ENCODE measurements at places on chromosomes 12 and 14.

GRCh38 chr12:124764451-124764850 is 99.2 kb downstream of the SCARB1 start:
- DNase-seq = no peak

- peak; percentile 54 for DNase-seq
Observed at GRCh38 chr12:113135178-113136127, at the start of gene RASAL1. RASAL1 (minus strand) TSS chr12:113135761; CDS start chr12:113135462, 299 bp downstream.

- no peak for DNase-seq
Observed at GRCh38 chr12:72024613-72025012, 86.0 kb downstream of the TPH2 start.

GRCh38 chr12:96176575-96176974 is 17.6 kb upstream of the ELK3 start:
- no peak for DNase-seq

DNA sequence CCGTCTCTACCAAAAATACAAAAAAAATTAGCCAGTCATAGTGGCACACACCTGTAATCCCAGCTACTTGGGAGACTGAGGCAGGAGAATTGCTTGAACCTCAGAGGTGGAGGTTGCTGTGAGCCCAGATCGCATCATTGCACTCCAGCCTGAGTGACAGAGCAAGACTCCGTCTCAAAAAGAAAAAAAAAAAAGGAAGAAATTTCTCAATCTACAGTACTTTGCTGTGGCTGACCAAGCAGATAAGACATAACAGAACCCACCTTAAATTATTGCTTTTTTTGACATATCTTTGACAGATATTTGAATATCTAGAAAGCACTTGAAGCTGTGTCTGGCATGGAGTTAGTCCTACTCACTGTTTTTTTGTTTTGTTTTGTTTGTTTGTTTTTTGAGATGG is 34.9 kb upstream of the HNF1A start:
- DNase-seq = no peak

DNA sequence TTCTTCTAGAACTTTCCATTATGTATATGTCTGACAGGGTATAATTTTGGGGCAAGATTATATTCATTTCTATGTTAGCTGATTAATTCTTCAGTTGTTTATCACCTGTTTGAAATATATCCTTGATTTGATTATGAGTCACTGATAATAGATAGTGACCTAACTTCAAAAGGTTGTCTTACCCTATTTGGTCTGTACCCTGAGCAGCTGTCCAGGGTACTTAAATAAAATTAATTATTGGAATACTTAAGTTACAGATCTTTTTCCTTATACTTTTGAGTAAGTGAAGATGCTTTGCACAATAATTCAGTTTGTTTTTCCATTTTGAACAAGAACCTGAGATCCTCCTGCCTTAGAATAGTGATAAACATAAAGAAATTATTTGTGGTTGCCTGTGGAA is 13.2 kb upstream of the NPAS3 start:
- DNase-seq = no peak

DNA sequence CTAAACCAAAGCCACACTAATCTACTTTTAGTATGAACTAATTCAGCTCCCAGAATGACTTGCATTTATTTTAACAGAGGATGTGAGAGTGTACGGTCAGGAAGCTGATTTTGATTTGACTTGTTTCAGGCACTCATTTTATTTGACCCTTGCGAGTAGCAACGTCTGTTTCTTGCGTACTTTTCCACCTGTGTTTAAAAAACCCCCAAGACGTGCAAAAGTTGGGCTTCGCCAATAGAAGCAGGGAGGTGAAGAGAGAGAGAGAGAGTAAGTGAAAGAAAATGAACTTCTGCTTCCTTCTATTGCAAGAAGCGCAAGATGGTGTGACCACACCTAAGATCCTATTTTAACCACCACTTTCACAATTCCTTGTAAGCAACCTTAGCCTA is 6.7 kb upstream of the SLC15A4 start:
- DNase-seq = peak; percentile 73

Data from T-helper 2 cell (primary cell).